SW 1271 (cell line): ENCODE measurements at places on chromosomes 3 and 15.

- DNase-seq: no peak
Observed at GRCh38 chr3:129047553-129047839, 13.1 kb upstream of the GP9 start.

DNA sequence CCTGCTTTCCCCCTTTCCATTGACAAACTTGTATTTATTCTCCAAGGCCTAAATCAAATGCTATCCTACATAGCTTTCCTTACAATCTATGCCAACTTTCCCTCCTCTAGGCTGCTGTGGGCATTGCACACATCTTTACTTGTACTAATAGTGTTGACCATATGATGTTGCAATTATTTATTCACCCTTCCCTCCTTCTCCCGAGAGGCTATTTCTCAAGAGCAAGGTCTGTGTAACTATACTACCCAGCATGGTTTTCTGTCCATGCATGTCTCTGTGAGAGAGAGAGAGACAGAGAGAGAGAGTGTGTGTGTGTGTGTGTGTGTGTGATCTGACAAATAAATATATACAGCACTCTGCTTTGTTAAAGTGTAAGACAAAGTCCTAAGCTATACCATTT, 63.8 kb downstream of the GTPBP8 start:
- no peak for DNase-seq

GRCh38 chr15:79101866-79102581, 11.4 kb upstream of the RASGRF1 start:
- DNase-seq: no peak

DNA sequence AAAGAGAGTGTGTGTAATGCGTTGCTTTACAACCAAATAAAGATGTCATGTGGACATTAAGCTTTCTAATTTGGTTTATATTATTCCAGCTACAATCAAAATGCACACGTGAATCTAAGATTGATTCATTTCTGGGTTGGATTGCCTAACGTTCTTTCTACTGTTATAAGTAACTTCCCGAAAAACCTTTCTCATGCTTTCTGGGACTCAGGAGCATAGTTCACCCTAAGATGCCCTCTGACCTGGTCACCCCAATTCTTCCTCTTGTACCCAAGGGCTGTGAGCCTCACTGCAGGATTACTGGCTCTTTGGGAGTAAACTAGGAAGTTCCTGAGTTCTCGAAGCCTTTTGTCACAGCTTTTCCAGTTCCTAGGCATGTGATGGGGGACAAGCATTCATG, 12.7 kb upstream of the LMCD1 start:
- DNase-seq: no peak

- DNase-seq: no peak
Observed at GRCh38 chr15:63473007-63473748, 31.2 kb upstream of the USP3 start.

GRCh38 chr15:101112336-101113113, 139.3 kb downstream of the CHSY1 start:
- DNase-seq: no peak

DNA sequence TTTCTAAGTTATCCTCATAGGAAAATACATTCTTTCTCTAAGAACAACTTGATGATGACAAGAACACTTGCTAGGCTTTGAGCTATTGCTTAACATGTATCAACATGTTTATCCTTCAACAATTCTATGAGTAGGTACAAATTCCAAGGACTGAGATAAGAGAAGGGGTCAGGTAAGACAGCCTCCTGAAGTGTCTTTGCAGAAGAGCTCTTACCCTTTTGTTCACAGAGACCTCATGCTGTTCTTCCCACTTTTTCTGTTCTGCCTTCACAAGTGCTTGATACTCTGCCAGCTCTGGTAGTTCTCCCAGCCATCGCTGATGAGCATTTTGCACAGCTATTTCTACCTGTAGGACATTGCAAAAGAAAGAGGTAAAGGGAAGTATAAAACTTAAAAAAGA, 50.9 kb downstream of the CEP152 start:
- DNase-seq: no peak

- no peak for DNase-seq
Observed at GRCh38 chr3:160390565-160391138, 8.4 kb downstream of the IFT80 start.

GRCh38 chr3:161268601-161269000, 47.5 kb downstream of the NMD3 start:
- DNase-seq: no peak

GRCh38 chr3:30448450-30449289, 157.7 kb upstream of the TGFBR2 start:
- DNase-seq: no peak

DNA sequence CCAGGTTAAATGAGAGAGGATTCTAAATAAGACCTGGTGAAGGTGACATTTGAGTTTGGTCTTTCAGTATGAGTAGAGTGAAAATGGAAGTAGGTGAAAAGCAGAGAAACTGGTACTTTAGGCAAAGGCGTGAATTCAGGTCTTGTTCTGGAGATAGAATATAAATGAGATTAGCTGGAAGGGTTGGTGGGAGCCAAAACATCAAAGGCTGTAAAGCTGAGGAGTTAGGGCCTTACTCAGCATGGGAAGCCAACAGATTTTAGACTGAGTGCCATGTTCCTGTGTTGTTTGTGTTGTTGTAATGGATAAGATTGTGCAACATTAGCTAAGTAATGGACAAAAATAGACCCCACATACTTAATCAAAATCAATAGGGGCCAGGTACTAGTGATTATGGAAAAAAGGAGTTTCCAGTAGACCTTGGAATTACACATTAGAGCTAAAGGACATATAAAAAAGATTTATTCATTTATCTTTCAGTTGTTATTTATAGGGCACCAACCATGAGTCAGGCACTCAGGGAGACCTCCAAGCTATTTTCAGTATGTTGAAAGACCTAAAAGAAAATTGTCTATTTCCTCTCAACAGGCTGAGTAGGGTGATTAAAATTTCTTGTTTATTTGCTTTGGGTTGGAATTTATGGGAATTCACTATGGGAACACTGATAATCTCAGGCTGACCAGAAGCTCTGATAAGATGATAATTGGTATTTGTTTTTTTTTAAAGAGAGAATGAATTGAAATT, 20.8 kb downstream of the ARL14 start:
- DNase-seq: no peak

DNA sequence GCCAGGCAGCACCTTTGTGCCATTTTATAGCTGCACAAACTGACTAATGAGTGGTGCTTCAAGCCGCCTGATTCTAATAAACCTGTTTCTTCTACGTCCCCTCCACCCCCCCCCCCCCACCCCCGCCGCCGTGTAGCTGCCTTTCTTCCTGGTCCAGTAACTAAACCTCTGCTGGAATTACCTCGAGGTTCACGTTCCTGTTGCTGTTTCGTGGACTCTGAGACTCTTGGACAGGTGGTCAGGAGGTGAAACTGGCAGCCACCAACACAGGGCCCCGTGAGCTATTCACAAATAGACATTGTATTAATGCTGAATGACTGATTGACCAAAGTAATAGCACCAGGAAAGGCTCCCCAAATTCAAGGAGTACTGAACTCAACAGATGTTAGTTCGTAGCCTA, 73.9 kb downstream of the TRIM69 start:
- no peak for DNase-seq

GRCh38 chr3:97719156-97719821, 45.3 kb upstream of the ARL6 start:
- DNase-seq: peak; percentile 3

GRCh38 chr15:68768321-68768720, 52.4 kb downstream of the ANP32A start:
- no peak for DNase-seq

GRCh38 chr3:16060358-16060852, 114.1 kb upstream of the GALNT15 start:
- DNase-seq: peak; percentile 99

- peak; percentile 21 for DNase-seq
Observed at GRCh38 chr3:127690106-127690505, 17.4 kb downstream of the ABTB1 start.

GRCh38 chr15:99956022-99956775, 223.0 kb upstream of the LYSMD4 start:
- DNase-seq: no peak

- DNase-seq: no peak
Observed at GRCh38 chr3:64178419-64178818, 46.8 kb downstream of the PRICKLE2 start.

GRCh38 chr15:91099616-91099994, 452 bp upstream of the SV2B start:
- no peak for DNase-seq

- no peak for DNase-seq
Observed at GRCh38 chr3:149536429-149536828, 61.9 kb downstream of the TM4SF4 start.

DNA sequence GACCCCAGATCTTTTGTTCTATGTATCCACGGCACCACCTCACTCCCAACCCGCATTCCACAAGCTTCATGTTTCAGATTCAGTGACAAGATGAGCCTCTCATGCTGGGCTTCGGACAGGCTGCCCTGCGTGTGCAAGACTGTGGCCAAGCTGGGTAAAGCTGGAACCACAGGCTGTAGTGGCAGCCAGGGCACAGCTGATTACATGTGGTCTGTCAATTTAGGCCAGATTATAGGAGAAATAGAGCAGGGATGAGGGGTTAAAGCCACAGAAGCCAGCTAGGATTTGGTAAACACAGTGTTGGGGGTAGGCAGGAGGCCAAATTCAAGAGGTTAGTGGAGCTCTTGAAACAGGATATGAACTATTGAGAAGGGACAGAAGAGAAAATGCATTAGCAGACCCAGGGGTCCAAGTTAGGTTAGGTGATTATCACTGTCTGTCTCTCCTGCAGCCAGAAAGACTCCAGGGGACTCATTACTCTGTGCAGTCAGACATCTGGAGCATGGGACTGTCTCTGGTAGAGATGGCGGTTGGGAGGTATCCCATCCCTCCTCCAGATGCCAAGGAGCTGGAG, 12.9 kb downstream of the SNAPC5 start:
- no peak for DNase-seq

DNA sequence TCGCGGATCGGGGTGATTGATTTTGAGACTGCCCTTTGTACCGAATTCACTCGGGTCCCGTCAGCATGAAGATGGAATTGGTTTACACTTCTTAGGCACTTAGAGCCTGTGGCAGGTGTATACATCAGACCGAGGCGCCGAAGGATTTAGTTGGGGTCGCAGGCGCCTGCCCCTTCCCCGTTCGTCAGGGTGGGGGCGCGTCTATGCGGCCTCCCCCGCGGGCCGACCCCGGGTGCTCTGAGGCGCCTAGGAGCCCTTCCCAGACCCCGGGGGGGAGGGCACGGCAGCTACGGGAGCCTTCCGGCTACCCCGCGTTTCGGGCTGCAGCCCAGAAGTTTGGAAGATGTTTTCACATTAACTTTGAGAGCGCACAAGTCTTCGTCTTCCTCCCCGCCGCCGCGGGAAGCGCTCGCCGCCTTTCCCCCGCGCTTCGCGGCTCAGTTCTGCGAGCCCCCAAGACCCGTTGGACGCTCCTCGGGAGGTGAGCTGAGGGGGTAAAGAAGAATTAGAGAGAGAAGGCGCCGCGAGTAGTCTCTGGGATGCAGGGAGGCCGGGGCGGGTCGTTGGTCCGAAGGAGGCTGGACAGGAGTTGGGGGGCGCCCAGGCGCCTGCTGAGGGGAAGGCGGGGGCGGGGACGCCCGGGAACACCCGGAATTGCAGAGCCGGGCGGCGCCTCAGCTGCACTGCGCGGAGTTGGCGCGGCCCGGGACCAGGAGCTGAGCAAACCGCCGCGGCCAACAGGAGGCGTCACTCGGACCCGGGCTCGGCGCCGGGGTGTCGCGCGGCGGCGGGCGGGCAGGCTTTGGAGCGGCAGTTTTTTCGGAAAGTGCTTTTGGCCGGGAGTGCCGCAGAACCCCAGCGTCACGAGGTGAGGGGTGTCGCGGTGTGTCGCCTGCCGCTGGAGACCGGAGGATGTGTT, 780 bp downstream of the TIPARP start:
- DNase-seq: no peak

DNA sequence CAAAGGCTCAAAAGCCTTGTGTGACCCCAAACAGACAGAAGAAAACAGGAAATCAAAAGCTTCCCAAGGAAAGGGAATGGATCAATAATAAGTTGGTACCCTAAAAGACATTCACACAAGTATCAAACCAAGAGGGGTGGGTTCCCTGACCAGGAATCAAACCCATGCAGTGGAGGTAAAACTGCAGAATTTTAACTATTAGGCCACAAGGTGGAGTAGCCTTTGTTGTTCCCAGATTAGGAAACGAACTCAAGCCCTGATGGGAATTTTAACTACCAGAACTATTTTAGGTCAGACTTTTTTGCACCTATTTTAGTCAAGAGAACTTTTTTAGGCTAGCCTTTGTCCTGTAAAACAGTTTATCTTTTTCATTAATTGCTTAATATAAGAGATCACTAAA, 31.4 kb downstream of the SETMAR start:
- DNase-seq: no peak

- DNase-seq: no peak
Observed at GRCh38 chr15:23073890-23074646, 34.7 kb upstream of the TUBGCP5 start.

GRCh38 chr3:135926664-135927063, 38.9 kb upstream of the PPP2R3A start:
- no peak for DNase-seq

- DNase-seq: peak; percentile 81
Observed at GRCh38 chr3:130820976-130821375, 72.9 kb upstream of the ATP2C1 start.

DNA sequence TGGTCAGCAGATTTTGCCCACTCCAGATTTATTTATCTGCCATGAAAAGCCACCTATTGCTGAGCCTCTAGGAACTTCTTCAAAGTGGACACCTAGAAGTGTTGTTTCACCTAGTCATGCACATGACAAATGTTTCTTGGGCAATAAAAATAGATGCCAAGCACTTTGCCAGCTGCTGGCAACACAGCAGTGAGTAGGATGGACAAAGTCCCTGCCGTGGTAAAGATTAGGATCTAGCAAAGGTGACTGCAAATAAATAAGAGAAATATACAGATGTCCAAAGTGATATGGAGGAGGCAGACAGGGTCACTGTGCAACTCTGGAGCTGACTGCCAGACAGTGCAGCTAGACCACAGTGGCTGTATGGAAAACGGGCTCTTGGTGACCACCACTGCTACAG, 137.9 kb downstream of the SUCLG2 start:
- DNase-seq: no peak

DNA sequence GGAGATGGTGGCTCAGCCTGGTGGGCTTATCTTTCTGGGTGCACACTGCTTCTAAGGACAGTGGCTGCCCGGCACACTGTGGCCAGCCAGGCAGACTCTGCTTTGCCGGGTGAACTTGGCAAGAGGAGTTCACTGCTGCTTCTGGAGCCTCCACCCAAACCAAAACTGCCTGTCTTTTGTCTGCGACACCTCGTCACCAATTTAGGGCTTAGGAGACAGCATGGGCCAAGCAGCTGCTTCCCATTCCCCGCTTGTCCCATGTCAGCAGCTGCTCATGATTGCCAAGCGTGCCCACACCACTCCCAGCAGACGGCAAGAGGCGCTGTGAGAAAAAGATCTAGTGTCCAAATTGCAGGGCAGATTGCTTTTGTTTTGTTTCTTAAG, 57.3 kb downstream of the LSM3 start:
- no peak for DNase-seq
